Central memory CD8-positive, alpha-beta T cell (primary cell): ENCODE measurements at places on chromosomes 1 and 21.

DNA sequence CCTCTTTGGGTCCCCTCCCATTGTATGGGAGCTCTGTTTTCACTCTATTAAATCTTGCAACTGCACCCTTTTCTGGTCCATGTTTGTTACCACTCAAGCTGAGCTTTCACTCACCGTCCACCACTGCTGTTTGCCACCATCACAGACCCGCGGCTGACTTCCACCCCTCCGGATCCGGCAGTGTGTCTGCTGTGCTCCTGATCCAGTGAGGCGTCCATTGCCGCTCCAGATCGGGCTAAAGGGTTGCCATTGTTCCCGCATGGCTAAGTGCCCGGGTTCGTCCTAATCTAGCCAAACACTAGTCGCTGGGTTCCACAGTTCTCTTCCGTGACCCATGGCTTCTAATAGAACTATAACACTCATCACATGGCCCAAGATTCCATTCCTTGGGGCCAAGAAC is 157.2 kb downstream of the SEC16B start:
- no peak for DNase-seq
- no peaks in the 10 kb centered on the region for H3K27me3 ChIP-seq
- H3K27ac ChIP-seq, result no peak overlapping the region
- H3K4me1 ChIP-seq, result no peaks in the 10 kb centered on the region

DNA sequence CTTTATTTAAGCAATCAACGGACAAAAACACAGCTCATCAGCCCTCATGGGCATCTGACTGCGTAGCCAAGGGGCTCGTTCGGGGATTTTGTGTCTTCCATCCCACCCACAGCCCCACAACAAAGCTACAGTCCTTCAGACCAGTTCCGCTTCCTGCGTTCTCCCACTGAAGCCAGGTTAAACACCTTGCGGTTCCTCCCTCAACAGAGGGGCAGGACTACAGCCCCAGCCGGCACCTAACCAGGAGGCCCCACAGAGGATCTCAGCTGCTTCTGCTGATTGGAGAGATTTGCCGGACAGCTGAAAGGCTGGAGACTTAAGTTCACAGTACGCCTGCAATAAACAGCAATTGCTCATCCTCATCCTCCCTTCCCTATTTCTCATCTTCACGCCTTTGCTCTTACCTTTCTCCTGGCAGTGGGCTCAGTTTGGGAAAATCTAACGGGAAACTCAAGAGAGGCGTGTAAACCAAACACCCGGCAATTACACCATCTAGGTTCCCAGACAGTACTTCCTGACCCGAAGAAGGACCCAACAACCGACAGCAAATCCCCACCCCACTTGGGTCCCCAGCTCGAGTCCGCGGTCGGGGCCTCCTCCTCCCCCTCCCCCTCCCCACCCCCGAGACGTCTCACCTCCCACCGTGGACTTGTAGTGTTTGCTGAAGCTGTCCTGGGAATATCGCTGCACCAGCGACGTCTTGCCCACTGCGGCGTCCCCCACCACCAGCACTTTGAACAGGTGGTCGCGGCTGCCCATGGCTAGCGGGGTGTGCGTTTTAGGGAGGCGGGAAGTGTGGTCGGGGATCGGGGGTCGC is 876 bp downstream of the RAB29 start:
- peaks cover 76% of the 10 kb centered on the region for H3K4me1 ChIP-seq
- peaks cover 38% of the 10 kb centered on the region for H3K36me3 ChIP-seq
- peak overlapping the region; percentile 91 for H3K4me3 ChIP-seq

DNA sequence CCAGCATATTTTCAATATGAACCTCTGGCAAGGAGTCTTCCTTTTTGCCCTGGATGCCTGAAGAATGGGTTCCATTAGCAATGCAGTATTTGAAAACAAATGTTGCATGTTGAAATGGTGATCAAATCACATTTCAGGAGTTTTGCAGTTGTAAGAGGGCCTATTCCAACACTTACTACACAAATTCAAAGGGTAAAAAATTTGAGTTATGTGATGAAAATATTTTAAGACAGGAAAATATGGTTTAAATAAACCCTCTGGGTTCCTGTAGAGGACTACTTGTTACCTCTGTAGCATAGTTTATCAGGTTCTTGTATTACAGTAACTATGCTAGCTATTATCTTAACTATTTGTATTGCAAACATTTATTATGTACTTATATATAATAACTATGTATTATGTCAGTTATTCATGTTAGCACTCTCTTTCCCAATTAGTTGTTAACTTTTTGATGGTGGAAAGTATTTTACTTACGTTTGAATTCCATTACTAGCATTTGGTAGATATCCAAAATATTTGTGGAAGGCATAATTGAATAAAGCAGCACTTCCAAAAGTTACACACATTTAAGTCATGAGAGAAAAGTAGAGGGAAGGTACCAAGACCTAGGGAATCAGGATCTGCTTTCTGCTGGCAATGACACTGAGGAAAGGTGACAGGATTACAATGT is 312.9 kb downstream of the GRIK1 start:
- no peak for DNase-seq
- H3K36me3 ChIP-seq, result peaks cover 2% of the 10 kb centered on the region
- no peak overlapping the region for H3K4me3 ChIP-seq
- no peak overlapping the region for H3K27ac ChIP-seq
- H3K27me3 ChIP-seq, result no peaks in the 10 kb centered on the region

DNA sequence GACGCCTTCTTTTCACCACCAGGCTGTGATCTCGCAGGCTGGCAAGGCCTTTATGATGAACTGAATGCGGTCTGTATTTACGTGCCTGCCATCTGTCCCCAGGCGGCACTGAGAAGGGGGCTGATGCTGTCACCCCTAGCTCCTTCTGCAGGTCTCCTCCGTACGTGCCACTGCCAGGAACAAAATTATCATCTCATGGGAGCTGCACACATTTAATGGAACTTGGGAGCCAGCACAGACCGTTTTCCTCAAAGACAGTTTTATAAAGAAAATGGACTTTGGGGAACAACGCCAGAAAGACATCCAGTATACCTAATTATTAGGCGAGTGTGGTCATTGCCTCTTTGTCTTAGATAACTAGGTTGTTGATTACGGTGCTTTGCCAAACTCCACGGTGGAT is 434.5 kb downstream of the KIF26B start:
- H3K4me3 ChIP-seq, result no peak overlapping the region
- H3K36me3 ChIP-seq, result peaks cover 2% of the 10 kb centered on the region
- peaks cover 3% of the 10 kb centered on the region for H3K27me3 ChIP-seq
- no peak for DNase-seq
- no peaks in the 10 kb centered on the region for H3K4me1 ChIP-seq
